Stimulated activated CD4-positive, alpha-beta T cell treated with anti-CD3 and anti-CD28 coated beads, Interleukin-4, amount 100 ng/mL, for 4 hours (primary cell): ENCODE measurements at places on chromosomes 1 and 21.

DNA sequence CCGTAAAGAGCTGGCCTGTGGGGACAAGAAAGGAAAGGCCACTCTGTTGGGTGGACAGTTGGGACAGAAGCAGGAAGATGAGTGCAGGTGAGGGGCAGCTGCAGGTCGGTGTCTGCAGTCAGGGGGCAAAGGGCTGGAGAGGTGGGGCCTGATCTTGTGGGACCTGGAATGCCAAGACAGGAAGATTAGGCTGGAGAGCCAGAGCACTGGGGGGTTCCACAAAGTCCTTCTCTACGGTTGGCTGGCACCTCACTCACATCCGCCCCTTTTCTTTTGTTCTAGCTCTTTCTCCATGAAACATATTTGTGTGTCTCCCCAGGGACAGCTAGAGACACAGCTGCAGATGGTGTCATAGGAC, 404.1 kb downstream of the PTPRU start:
- no peak for DNase-seq

- no peak for DNase-seq
Measured at GRCh38 chr1:1063261-1063944, 10.7 kb downstream of the RNF223 start.

DNA sequence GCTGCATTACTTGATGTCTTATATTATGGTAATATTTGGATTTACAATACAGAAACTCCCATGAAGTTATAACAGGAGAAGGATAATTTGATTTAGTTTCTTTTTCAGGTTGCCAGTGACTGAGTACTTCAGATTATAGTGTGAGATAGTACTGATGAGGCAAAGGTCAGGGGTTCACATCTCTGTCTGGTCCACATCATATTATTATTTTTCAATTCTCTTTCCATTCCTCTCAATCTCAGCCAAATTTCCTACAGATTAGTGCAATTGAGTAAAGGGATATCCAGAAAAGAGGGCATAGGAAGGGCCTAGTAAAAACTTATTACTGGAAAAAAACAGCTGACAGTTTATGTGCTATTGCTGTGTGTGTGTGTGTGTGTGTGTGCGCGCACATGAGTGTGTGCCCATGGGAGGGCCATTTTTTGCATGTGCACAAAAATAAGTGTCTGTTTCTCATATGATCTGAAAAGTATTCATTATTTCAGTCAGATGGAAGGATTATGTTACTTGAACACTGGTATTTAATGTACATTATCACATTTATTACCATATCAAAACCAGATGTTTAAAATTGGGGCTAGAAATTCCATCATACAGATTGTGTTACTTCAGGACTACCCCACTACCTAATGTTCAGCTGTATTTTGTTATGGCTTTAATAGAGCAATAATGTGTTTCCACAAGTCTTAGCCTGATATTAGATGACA, 78.3 kb upstream of the KCNK2 start:
- no peak for DNase-seq

DNA sequence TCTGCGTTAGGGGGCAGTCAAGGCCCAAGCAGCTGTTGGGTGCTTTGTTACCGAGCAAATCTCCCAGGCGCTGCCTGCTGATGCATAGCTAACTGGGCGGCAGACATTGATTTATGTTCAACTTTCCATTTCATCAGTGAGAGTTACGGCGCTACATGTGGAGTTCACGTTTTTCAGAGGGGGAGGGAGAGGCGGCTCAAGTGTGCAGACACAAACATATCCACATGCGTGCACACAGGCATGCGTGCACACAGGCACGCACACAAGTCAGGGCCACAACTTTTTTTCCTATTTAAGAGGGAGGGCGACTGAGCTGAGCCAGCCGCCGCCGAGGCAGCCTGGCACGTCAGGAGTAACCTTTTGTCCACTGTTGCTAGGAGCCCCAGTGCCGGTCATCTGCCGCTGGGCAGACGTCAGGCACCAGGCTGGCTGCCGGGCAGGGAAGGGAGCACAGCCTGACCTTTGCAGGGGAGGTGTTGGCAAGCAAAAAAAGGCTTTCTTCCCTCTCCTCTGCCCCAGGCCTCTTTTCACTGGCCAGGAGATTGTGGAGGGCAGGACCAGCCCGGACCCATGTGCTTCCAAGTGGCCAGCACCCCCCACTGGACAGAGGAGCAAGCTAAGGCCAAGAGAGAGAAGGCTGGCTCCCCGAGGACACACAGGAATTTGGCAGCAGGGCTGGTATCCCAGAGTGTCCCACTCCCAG, 73.3 kb downstream of the MRPL37 start:
- DNase-seq: no peak

DNA sequence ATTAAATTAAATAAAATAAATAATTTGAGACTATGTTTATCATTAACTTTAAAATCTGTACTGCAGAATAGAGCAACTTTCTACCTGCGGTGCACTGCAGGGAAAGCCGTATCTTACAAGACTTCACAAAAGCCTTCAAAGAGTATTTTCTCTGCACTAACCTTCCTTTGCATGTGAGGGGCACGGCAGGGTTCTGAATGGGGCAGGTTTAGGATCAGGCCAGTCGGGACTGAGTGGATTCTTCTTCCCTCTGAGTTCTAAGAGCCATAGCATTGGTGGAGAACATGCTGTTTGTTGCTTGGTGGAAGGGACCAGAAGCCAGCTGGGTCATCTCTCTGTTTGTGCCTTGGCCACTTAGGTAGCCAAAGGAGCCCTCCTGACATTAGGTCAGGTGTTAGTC, 55.2 kb upstream of the LGALS8 start:
- no peak for DNase-seq

DNA sequence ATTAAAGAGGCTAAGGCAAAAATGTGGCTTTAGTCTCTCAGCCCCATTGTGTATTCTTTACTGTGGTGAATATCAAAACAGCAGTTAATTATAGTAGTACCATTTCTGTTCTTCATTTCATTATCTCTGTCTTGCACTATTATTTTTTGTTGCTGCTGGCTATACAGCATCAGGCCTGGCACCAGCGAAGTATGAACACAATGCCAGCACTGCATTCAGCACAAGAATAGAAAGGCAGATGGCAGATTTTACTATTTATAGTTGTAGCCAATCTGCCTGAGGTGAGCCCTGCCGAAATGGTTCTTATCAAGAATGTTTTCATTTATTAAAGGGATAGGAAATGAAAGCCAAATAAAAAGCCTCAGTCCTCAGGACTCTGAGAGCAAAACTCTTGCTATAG, 72.1 kb downstream of the GPR52 start:
- DNase-seq: no peak

DNA sequence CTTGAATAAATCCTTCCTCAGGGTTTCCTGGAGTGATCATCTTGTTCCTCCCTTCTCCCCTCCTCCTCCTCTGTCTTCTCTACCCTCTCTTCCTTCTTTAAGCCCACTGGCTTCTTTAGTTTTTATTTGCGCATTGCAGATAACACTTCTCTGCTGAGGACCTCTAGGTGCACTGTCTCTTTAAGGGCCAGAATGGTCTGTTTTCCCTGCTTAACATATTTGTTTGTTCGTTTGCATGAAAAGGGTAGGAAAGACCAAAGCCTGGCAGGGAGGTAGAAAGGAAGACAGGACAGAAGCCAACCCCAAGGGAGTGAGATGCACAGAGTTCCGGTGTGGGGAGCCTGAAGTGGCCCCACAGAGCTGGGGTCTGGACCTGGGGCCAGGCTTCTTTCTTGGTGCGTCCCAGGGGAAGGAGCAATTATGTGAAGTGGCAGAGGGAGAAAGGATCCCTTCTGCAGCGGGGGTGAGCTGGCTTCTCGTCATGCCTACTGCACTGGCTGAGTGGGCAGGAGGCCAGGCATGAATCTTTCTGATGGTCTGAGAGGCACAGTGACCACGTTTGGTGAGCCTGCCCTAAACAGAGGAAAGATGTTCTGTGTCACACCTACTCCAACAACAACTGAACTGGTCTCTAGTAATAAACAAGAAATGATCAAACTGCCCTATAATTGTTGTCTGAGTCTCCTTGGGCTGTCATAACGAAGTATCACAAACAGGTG, 232.7 kb downstream of the KCNJ6 start:
- DNase-seq: no peak

GRCh38 chr1:203781962-203782361, 13.5 kb upstream of the ZBED6 start:
- DNase-seq: no peak

DNA sequence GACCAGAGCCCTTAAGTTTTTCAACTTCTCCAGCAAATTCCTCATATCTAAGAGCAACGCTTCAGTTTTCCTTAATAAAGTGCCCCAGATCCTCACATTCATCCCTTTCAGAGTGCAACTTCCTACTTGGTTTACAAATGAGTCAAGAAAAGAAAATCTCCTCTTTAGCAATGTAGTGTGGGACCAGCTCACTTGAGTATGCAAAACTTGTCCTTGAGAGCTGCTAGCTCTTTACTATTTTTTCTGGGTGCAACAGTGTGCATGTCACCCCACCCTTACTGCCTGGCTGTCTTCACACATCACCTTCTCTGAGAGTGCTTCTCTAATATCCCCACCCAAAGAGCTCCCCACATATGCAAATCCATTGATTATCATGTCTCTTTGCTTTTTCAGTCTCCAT, 203.1 kb upstream of the CAMK1G start:
- DNase-seq: no peak

DNA sequence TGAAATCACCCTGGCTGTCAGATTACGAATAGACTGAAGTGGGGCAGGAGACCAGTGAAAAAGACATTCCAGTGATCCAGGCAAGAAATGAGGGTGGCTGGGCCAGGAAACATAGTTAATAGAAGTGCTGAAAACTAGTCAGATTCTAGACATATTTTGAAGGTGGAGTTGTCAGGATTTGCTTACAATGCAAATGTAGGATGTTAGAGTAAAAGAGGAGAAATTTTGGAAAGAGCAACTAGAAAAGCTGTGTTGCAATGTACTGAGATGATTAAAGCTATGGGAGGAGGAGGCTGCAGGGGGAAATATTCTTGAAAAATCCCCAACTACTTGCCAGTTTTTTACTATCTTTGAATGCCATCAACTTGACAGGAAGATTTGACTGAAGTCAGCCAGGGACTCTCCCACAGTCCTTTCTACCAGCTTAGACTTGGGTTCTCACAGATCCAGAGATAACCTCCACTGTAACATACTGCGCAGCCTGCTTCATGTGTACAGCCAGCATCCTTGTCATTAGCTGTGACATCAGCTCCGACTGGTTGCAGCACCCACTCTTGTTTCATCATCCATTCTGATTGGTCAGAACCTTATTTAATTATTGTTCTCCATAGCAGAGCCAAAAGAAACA, 109.7 kb downstream of the TSEN15 start:
- no peak for DNase-seq

DNA sequence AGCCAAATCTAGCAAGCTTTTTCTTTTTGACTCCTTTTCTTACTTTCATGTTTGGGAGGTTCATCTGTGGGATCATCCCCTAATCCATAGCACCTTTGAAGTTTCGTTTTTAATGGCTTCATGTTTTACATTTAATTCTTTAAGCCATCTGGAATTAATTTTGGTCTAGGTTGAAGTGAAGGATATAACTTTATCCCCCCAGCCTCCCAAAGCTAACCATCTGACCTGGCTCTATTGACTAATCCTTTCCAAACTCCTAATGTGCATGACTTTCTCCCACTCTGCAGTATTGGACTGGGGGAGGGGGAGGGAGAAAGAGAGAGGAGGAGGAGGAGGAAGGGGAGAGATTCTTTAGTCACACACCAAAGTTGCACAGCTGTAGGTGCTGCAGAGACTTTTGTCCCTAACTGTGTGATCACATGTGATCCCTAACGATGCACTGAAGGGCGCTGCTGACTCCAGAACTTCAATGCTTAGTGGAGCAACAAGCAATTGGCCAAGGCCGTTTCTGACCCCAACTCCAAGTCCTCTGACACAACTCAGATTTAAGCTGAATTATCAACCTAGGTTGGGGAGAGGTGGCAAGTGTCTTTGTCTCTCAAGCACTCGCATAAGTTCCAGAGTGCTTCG, 191.6 kb downstream of the HUNK start:
- DNase-seq: no peak

DNA sequence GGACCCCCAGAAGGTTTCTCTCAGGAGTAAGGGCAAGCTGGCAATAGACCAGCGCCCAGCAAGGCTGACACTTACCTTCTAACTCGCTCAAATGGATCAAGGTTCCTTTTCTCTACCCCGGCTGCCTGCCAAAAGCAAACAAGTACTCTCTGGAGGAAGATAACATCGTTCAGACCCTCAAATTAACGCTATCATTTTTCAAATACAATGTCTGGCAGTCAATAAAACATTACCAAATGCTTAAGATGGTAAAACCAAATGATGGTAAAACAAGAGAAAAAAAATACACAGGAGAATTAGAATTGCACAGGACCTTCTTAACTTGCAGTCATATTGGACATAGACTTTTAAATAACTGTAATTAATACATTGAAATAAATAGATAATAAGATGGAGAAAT, 148.1 kb downstream of the SPATA46 start:
- no peak for DNase-seq

- no peak for DNase-seq
Measured at GRCh38 chr1:219020846-219021245, 152.8 kb upstream of the LYPLAL1 start.

DNA sequence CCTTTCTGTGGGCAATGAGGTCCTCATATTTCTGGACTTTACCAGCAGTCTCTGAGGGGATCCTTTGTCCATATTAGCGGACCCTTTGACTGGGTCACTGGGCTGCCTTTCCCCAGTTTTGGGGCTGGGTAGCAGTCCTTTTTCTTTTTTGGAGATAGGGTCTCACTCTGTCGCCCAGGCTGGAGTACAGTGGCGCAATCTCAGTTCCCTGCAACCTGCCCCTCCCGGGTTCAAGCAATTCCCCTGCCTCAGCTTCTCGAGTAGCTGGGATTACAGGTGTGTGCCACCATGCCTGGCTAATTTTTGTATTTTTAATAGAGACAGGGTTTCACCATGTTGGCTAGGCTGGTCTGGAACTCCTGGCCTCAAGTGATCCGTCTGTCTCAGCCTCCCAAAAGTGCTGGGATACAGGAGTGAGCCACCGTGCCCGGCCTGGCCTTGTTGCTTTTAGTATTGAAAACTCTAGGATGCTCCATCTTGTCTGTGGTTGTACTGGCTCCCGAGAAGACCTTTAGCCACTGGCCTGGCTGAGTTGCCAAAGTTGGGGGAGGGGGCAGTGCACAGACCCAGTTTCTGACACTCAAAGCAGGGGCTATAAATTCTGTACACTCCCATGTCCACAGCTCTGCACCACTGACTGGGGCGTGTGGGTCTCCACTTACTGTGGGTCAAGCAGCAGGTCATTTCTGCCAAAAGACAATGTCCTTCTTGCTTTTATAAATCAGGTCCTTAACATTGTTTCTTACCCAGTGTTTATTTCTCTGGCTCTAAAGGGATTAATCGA, 33.1 kb downstream of the MAN1C1 start:
- no peak for DNase-seq

- no peak for DNase-seq
Measured at GRCh38 chr1:56025942-56026341, 553.4 kb downstream of the PLPP3 start.

DNA sequence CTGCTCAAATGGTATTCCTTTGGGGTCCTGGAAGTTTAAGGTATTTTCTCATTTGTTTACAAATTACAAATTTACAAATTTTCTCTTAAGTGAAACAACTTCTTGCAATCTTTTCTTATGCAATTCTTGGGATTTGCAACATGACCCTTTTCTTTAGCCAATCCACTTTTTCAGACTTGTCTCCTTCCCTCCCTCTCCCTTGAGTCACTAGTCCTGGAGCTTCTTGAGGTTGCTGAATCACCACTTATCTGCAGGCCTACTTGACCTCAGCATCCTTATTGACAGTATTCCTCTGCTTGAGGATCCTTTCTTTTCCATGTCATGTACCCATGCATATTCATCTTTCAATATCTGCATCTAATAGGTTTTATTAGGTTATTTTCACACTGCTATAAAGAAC, 302.8 kb upstream of the ADAMTS5 start:
- DNase-seq: no peak
